Hypothalamus (tissue), 51 donors: ENCODE measurements at places on chromosomes 16 and 17.
A peak's percentile ranks its signal among the peaks of the same experiment; 100 is the strongest.

- no peak for DNase-seq
These were observed 18.4 kb upstream of the CORO6 start for GRCh38 chr17:29640981-29641642.

- no peak for DNase-seq
These were observed 380.4 kb upstream of the CCL2 start for GRCh38 chr17:33874617-33875060.

- no peak for DNase-seq
These were observed 10.6 kb downstream of the RHBDL3 start for GRCh38 chr17:32276171-32276601.

DNA sequence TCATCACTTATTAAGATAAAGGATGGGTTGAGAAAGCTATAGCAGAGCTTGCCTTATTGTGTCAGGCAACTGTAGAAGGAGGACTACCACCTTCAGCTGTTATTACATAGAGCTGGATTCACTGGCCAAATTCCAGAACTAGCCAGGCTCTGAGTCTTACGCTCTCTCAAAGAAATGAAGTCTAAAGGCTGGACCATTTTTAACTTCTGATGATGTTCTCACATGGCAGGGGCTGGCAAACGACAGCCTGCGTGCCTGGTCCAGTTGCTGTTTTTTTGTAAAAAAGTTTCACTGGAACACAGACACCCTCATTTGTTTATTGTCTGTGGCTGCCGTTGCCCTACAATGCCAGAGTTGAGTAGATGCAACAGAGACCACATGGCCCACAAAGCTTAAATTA lies 21.2 kb downstream of the TRAF4 start:
- DNase-seq, result no peak

GRCh38 chr17:57535249-57535966 lies 209.7 kb downstream of the CCDC182 start:
- DNase-seq, result no peak

DNA sequence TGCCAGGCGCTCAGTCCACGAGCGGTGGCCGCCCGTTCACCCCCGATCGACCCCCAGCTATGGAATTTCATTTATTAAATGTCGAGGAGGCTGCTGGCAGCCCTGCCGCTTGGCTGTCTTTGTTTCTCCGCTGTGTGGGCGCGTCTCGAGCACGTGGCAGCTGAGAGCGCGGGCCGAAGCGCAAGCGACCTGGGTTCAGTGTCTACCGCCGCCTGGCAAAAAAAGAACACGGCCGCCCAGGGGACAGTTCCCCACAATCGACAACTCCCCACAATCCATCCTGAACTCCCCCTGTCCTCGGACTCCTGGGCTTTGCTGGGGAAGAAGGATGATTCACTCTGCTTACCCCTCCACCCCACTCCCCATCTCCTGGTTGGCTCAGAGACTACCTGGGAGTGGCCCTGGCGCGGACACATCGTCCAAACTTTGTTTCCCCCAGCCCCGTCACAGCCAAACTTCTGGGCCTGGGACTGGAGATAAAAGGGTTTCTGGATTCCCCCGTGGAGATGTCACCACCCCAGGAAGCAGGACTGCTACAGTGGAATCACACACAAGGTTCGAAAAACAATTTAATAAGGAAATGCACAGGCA lies 1.7 kb upstream of the ANKRD13B start:
- no peak for DNase-seq

DNA sequence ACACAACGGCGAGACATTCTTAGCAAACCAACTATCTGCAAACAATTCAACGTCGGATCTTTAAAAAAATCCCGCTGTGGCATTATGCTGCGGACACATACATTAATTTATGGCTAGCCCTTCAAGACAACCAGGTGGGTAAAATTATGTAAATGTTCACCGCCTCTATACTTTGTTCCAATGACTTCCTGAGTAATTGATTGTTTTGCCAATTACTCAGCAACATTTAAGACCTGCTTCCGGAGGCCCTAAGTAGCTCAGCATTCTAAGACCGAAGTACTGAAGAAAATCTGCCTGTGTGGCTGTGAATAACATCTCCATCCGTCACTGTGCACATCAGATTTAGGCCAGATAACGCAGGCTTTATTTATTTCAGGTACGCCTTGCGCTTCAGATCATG lies 23.3 kb downstream of the QPRT start:
- DNase-seq, result no peak

- no peak for DNase-seq
These were observed 9.8 kb downstream of the SCGB1C2 start for GRCh38 chr17:146983-147761.

DNA sequence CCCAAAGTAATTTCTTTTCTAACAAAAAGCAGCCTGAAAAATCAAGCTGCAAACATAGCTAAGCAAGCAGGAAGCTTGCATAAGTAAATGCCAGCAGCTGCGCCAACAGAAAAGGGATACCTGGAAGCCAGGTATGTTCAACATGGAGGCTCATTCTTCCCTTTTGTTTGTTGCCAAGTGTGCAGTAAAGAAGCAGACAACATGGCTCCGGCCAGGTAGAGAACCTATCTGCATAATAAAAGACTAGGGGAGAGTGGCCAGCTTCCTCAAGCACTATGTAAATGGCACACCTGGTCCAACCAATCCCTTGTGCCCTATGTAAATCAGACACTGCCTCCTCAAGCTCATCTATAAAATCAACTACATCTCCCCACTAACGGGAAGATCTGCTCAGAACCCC lies 1407.0 kb downstream of the CDH11 start:
- DNase-seq, result no peak

GRCh38 chr16:2178321-2179106 lies 17.9 kb downstream of the CASKIN1 start:
- DNase-seq, result no peak

- DNase-seq, result no peak
These were observed 408.9 kb downstream of the GRIN2A start for GRCh38 chr16:9773289-9773688.

GRCh38 chr17:33753452-33753851 lies 460.4 kb upstream of the ASIC2 start:
- no peak for DNase-seq

GRCh38 chr17:27804113-27804512 lies 3.8 kb upstream of the NOS2 start:
- no peak for DNase-seq

DNA sequence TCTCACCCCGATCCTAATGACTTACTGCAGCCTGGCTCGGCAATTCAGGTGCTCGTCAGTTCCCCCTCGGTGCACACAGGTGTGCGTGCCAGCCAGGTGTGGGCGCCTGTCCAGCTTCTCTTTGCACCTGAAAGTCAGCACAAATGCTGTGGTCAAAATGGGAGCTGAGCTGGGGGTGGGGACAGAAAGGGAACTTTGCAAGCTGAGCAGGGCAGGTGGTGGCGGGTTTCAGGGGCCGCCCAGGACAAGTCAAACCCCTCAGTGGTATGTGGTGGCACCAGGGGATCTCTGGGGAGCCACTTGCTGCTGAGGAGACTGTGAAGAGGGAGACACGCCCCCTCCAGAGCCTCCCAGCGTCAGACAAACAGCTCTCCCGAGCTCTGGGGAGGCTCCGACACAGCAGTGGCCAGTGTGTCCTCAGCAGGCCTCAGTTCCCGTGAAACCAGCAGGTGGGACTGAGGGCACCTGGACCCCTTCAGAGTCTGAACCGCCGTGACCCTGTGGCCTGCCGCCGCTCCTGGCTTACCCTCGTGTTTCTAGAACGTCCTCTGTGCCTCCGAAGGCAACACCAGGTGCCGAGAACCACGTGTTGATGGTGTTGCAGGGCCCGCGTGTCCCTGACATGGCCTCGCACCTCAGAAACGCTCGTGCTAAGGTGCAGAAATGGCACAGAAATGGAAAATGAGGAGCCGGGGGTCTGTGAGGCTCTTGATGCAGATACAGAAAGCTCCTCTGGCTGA lies 233.5 kb upstream of the TNRC6C start:
- no peak for DNase-seq

DNA sequence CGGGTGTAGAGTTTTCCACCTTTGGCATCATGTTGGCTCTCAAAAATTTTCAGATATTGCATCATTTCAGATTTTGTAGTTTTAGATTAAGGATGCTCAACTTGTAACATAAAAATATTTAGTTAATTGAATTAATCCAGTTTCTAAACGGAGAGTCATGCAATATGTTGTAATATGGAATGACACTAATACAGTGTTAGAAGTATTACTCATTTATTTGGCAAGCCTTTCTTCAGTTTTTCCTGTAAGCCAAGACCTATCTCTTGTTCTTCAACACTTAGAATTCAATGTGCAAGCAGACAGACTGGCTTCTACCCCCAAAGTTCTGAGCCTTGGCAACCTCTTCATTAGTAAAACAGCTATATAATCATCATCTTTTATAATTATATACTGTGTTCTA lies 985.0 kb upstream of the GOT2 start:
- no peak for DNase-seq

- no peak for DNase-seq
These were observed 228.5 kb upstream of the PMFBP1 start for GRCh38 chr16:72400257-72401083.

- peak; percentile 62 for DNase-seq
These were observed at the start of the genes INCA1 and KIF1C for GRCh38 chr17:4997302-4998026. TSS of gene INCA1 (minus strand) at chr17:4997522. CDS start at chr17:4994437, 3,085 bp downstream. TSS of gene KIF1C (plus strand) at chr17:4997950. CDS start at chr17:5000247, 2,297 bp downstream.

DNA sequence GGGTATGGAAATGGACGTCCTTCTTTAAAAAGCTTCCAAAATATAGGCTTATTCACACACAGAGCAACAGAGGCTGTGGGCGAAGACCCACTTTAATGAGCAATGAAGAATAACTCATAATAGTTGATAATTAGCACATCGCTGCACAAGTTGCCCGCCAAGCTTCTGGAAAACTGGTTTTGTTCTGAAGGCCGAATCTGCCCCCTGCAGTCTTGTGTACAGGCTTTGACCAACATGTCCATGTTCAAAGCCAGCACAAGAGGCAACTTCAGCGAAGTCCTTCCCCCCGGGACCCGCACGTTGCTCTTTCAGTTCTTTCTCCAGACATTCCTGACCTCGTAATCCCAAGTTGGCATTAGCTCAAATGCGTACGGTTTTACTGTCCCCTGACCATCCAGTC lies 73.3 kb downstream of the IRX5 start:
- no peak for DNase-seq

GRCh38 chr17:81888105-81888987 lies 3.0 kb downstream of the ALYREF start:
- no peak for DNase-seq

GRCh38 chr17:28507567-28508203 lies 1.5 kb downstream of the FOXN1 start:
- DNase-seq, result no peak

GRCh38 chr17:6701719-6702118 lies 11.4 kb downstream of the SLC13A5 start:
- no peak for DNase-seq

DNA sequence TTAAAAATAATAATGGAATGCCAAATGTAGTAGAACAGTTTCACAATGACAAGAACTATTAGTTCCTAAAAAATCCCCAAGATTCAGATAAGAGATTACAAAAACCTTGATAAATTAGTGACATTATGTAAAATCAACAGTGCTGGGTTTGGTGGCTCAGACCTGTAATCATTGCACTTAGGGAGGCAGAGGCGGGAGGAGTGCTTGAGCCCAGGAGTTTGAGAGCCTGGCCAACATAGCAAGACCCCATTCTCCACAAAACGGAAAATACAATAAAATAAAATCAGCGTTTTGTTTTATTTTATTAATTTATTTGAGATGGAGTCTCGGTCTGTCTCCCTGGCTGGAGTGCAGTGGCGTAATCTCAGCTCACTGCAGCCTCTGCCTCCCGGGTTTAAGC lies 4.1 kb downstream of the CARD14 start:
- no peak for DNase-seq

DNA sequence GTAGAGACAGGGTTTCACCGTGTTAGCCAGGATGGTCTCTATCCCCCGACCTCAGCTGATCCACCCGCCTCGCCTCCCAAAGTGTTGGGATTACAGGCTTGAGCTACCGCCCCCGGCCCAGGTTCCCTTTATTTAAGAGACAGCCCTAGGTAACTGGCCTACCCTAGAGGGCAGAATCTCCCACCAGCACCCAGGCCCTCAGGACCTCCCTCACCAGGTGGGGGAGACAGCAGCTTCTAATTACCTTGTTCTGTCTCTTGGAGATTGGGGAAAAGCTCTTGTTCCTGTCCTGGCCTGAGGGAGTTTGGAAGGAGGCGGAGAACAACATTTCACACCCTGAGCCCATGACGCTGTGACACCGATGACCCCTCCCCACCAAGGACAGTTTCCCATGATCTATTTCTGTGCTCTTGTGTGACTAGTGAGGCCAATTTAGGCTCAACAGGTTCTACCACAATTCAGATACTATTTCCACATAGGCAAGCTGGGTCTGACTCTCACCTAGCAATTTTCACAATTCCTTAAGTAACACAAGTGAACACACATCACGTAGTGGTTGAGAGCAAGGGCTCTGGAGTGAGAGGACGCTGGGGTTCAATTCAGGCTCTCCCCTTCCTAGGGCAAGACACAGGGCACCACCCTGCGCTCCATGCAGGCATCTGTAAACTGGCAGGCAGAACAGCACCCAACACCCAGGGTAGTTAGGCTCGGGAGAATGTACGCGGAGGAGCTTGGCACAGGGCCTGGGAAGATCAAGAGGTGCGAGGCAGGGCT lies 20.4 kb downstream of the HDAC5 start:
- DNase-seq, result no peak

- no peak for DNase-seq
These were observed at the start of gene HOXB4 for GRCh38 chr17:48577946-48578615. TSS of gene HOXB4 (minus strand) at chr17:48578350. CDS start at chr17:48578319, 31 bp downstream.

GRCh38 chr17:8484465-8484864 lies 48.8 kb downstream of the NDEL1 start:
- DNase-seq, result no peak

DNA sequence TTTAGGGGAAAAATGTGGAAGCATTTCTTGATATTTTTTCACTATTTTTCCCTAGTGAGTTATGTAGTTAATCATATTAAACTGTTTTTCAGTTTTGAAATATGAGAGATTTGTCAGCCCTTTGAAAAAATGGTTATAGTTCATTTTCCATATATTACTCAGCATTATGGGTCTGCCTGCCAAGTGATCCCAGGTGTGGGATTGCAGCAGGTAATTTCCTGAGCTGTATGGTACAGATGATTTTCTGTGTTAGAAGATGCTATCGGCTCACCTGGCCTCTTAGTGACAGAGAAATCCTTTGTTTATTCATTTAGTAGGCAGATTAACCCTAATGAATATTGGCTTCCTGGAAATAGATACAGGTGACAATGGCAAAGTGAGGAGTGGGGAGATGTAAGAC lies 275.1 kb upstream of the TBX2 start:
- DNase-seq, result no peak
